T1000 (cell line): ENCODE measurements at places on chromosomes 3 and 15.

- no peak for DNase-seq
Measured at GRCh38 chr15:94744080-94744793, 512.9 kb downstream of the MCTP2 start.

DNA sequence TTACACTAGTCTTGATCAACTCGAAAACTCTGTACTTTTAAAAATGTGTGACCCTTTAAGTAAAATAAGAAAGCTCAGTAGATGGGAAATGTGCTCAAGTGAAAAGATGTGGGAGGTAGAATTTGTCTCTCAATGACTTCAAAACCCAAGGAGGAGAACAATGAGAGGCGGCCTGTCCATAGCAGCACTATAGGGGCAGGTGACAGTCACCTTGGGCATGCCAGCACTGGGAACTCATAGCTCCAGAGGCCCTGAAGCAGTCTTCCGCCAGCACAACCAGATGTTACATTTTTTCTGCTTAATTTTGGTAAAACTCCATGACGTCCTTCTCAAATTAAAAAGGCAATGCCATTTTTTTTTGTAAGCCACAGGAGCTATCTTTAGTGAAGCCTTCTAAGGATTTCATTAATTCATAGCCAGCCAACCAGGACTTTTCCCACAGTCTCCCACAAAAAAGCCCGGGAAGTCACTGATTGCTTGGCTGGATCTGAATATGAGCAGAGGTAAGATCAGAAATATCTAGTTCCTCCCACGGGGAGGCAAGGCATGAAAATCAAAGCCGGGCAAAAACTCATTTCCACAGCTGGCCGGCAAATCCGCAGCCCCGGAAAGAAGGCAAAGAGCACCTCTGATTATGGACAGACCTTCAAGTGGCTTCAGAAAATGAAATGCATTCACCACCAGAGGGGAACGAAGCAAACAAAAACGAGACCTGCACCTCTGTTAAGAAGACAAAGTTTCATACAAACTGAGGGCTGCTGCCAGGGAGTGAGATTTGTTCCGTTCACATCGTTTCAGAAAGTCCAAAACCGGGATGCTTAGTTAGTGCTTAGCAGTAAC, 10.5 kb downstream of the IL17RD start:
- DNase-seq = no peak

DNA sequence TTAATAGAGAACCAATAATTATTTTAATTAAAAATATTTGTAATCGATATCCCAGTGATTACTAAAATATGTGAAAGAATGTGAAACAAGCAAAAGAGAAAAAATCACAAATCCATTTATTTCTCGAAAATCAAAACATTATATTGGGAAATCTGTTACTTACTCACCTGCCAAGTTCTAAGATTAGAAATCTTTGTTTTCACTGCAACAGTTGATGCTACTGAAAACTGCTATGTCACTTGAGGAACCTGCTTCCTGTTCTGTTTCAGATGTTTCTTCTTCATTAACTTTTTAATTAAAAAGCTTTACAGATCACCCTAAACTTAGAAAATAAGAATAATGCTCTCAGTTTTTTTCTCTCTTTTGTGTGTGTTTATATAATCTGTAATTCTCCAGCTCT, 13.7 kb upstream of the DPH6 start:
- DNase-seq = no peak

- no peak for DNase-seq
Measured at GRCh38 chr3:133119176-133119575, 81.0 kb downstream of the TMEM108 start.

- DNase-seq = no peak
Measured at GRCh38 chr3:40109641-40110490, 199.6 kb upstream of the EIF1B start.

DNA sequence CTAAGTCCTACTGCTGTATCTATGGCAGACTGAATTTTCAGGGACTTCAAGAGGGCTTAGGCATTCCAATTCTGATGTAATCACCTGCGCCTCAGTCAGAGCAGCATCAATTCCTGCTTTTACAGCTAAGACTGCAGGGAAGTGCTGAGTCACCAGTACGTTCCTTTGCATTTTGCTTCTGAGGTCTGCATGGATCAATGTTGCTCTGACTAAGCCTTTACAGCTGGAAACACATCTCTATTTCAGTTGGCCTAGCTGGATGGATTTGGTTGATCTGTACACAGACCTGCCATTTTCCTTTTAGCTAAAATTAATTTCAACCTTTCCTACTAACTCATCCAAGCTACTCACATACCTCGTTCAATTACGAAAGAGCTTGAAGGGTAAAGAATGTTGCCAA, 51.3 kb downstream of the ETV5 start:
- DNase-seq = no peak

GRCh38 chr3:188680189-188680588, 491.6 kb upstream of the TPRG1 start:
- no peak for DNase-seq

DNA sequence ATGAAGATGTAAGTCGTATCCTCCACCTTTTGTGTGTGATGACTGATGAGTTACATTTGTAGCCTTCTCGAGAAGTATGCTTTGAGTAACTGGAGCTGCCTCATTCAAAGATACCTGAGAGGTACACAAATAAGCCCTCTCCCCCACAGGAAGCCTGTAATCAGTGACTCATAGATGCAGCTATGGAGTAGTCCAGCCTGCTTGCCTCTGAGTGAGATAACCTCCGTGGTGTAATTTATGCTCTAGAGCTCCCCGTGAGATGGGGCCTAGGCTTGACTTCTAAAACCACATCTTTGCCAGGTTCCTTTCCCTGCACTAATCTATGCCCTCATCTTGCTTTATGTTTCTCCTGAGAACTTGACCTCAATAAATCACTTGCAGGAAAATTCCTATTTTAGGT, 291.7 kb downstream of the SUCLG2 start:
- no peak for DNase-seq

DNA sequence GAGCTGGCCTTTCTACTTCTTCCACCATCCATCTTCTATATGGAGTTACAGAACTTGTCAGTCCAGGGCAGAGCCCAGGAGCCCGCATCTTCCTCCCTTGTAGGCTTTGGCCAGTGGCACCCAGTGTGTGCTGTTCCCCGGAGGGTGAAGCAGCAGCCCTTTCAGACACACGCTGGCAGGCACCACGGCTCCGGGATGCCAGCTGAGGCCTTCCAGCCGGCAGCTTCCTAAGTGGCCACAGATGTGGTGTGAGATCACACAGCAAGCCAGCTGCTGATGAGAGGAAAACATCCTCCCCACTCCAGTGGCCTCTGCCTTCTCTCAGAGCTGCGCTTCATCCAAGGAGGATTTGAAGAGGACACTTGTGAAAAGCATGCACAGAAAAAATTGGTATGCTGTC, 24.1 kb downstream of the CRABP1 start:
- no peak for DNase-seq

- DNase-seq = no peak
Measured at GRCh38 chr15:98855815-98856531, 151.6 kb downstream of the PGPEP1L start.

- no peak for DNase-seq
Measured at GRCh38 chr3:176632925-176633324, 564.4 kb downstream of the TBL1XR1 start.

GRCh38 chr15:58590926-58591325, 158.6 kb downstream of the ADAM10 start:
- DNase-seq = no peak

GRCh38 chr3:67292356-67293121, 294.4 kb downstream of the KBTBD8 start:
- no peak for DNase-seq

- no peak for DNase-seq
Measured at GRCh38 chr3:108548304-108548703, 37.9 kb upstream of the MYH15 start.

- no peak for DNase-seq
Measured at GRCh38 chr3:12522721-12523120, 22.6 kb downstream of the MKRN2OS start.

DNA sequence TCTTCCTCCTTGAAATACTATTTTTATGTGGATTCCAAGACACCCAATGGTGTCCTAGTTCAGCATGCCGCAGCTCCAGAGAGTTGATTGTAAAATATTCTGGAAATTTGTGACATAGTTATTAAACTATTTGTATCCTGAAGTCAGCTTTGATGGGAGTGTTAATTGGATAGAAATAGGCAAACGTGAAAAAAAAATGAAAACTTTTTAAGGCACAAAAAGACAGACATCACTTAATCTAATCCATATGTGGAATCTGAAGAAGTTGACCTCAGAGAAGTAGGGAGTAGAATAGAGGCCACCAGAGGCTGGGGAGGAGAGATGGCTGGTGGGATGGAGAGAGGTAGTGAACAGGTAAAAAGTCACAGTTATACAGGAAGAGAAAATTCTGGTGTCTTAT, 704.2 kb downstream of the ROBO1 start:
- no peak for DNase-seq
